ENCODE measurements at places on chromosomes 7 and 10.
A peak's percentile ranks its signal among the peaks of the same experiment; 100 is the strongest.

DNA sequence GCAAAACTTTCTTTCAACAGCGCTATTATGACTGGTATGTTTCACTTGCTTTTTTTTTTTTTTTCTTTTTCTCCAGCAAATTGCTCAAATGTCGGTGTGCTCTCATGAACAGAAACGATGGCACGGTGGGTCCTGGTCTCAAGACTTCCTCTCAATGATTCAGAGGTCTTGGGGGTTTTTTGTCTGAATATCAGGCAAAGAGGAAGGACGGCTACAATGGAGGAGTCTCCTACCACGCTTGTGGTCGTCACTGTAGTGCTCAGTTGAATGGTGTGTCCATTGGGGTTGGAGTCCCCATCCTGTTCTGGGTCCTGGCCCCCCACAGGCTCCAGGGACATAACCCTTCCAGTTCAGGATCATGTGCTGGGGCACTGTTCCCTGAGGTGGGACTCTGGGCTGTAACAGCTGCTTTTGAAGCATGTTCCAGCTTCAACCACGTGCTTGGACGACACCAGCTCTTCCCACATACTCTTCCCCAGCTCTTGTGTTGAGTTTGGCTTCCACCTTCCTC is 266.7 kb upstream of the KLF6 start:
- no peak for DNase-seq

DNA sequence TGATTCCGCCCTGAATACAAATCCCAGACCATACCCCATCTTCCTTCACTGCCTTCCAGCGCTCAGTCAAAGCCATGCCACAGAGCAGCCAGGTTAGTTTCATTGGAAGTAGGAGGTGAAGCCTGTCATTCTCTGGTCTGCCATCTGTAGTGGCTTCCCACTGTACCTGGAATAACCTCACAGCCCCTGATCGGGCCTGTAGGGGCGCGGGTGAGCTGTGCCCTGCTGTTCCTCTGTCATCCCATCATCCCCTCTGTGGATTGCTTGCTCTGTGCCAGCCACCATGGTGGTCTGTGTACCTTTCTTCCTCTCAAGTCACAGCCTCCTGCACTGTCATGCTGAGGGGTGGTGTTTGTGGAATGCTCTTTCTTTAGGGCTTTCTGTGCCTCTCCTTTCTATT is 155.1 kb downstream of the ZNF22 start:
- DNase-seq, result no peak

- peak; percentile 84 for DNase-seq
Measured at GRCh38 chr7:142811154-142811737, 40.5 kb downstream of the PRSS2 start.

- no peak for DNase-seq
Measured at GRCh38 chr10:12697764-12698163, 303.7 kb downstream of the CCDC3 start.

- DNase-seq, result no peak
Measured at GRCh38 chr10:127889605-127890195, 3.0 kb downstream of the CLRN3 start.

GRCh38 chr10:102613286-102613685 is 31.0 kb upstream of the TRIM8 start:
- DNase-seq, result peak; percentile 10

GRCh38 chr10:35326466-35327235 is 9.7 kb upstream of the CCNY start:
- DNase-seq, result no peak

- DNase-seq, result peak; percentile 40
Measured at GRCh38 chr7:105924945-105925344, 38.1 kb upstream of the CDHR3 start.

DNA sequence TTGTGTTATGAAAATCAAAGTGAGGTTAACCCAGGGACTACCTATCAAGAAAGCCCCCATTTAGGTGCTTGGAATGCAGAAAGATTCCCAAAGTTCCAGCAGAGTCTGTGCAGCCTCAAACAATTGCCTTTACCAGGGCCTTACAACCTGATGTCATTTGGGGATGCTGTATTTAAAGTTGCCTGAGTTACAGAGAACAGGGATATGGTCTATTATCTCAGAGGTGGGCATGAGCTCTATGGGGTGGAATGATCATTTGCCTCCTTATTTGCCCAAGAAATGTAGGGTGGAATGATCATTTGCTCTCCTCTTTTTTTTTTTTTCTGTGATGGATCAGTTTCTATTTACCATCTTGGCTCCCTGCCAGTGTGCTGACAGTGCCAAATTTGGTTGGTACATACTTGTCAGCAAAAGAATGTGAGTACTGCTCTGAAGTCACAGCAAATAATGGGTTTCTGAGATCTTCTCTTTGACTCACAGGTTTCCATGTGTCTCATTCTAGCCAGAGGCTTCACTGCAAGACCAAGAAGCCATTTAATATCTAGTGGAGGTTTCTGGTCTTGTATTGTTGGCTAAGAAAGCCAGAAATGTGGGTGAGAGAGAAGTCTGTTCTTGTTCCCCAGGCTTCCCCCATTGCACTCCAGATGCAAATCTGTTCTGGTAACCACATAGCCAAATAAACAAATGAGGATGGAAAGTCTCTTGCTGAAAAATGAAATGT is 45.5 kb upstream of the ZNRF2 start:
- DNase-seq, result no peak

DNA sequence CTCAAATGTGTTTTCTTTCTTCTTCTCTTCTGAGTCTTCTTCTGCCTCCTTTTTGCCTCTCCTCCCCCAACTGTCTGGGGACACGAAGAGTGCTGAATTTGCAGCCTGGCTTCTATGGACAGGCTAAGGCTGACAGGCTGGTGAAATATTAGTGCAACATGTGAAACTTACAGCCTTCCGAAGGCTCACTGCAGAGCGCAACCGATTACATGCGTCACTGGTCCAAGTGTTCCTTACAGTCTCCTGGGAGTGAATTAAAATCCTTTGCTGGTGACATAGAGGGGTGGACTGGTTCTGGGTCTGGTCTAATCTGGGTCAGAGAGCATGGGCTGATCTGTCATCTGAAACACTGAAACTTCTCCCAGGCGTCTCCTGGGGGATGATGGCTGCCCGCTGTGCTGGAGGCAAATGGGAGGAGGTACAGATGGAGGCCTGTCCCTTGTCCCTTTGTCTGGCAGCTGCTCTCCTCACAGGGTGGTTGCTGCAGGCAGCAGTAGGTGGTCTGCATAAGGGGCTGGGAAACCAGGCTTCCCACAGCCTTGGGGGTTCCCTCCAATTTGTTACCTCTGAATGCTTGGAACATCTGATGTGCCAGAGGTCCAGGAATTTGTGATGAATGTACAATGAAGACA is 143.8 kb upstream of the BMPER start:
- no peak for DNase-seq

GRCh38 chr10:70966646-70967553 is 78.5 kb upstream of the PCBD1 start:
- no peak for DNase-seq

- no peak for DNase-seq
Measured at GRCh38 chr10:5565205-5565545, 40.4 kb downstream of the CALML3 start.

- DNase-seq, result no peak
Measured at GRCh38 chr10:29712108-29712507, 77.3 kb upstream of the SVIL start.

GRCh38 chr7:108093851-108094331 is 36.3 kb downstream of the LAMB4 start:
- no peak for DNase-seq

GRCh38 chr10:29828440-29828894 is 193.7 kb upstream of the SVIL start:
- no peak for DNase-seq

- peak; percentile 4 for DNase-seq
Measured at GRCh38 chr7:13742811-13743210, 246.7 kb downstream of the ETV1 start.

- DNase-seq, result no peak
Measured at GRCh38 chr10:99920486-99920885, 89.3 kb downstream of the DNMBP start.

- peak; percentile 54 for DNase-seq
Measured at GRCh38 chr10:49187950-49188761, at the start of gene TMEM273. Gene TMEM273 (minus strand): TSS chr10:49188391. CDS start chr10:49188336, 55 bp downstream.

DNA sequence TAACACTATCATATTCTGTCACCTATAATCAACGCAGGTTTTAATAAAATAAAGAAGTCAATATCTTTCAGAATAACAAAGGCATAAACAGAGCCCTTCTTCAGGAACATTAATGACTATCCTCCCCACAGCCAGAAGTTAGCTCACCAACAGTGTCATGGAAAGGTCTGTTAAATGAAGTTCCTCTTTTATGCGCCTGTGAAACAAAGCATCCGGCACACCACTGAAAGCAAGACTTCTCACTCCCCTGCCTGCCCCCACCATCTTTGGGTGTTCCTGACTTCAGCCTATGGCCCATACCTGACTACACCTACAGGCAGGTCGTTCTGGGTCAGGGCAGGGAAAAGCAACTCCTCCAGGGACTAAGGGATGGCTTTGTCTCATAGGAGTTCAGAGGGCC is 205.4 kb downstream of the FANK1 start:
- no peak for DNase-seq

DNA sequence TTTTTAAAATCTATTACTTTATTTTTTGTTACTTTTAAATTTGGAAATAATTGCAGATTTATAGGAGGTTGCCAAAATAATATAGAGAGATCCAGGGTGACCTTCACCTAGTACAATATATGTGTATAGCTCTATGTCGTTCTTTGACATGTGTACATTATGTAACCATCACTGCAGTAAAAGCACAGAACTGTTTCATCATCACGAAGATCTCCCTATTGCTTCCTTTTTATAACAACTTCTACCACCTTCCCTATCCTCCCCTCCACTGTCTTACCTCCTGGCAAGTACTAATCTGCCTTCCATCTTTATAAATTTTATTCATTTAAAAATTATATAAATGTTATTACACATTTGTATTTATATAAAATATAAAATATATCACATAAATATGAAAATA is 251.0 kb downstream of the AUTS2 start:
- no peak for DNase-seq

DNA sequence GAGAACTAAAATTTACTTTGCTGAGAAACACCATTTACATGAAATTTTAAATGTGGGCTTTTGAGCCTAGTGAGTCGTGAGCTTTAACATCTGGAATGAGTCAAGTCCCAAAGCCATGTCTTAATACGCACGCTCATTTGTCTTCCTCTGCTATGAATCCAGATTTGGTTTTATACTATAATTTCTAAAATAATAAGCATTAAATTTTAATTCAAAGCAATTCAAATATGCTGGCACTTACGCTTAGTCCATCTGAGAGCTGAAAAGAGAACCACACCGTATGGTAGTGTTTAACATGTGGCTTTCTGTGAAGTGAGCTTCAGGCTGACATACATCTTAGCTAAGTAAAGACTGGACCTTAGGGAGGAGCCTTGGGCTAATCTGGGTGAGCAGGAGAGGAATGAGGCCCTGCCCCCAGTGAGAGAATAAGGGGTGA is 52.2 kb downstream of the CUBN start:
- no peak for DNase-seq

- no peak for DNase-seq
Measured at GRCh38 chr10:86545101-86545500, 23.5 kb upstream of the WAPL start.

DNA sequence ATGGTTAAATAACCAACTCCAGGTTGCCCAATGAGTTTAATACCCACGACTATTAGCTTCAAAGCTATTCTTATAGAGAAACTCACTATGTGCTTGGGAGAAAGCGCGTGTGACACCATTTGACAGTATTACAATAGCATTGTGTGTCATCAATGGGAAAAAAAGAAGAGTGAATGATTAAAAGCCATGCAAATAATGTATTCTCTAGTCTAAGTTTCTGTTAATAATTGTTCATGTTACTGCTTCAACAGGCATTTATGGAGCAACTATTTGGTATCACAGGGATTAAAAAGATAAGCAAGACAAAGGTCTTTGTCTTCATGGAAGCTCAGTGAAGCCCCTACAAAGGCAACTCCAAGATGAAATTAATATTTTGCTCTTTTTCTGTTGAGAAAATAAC is 47.2 kb downstream of the CAV1 start:
- no peak for DNase-seq
